Osteoblast (primary cell): ENCODE measurements at places on chromosomes 16 and 17. TPM values are rescaled to one million over a fixed set of nuclear protein-coding genes. Genes with fewer than 3 reads are reported as not detected.

DNA sequence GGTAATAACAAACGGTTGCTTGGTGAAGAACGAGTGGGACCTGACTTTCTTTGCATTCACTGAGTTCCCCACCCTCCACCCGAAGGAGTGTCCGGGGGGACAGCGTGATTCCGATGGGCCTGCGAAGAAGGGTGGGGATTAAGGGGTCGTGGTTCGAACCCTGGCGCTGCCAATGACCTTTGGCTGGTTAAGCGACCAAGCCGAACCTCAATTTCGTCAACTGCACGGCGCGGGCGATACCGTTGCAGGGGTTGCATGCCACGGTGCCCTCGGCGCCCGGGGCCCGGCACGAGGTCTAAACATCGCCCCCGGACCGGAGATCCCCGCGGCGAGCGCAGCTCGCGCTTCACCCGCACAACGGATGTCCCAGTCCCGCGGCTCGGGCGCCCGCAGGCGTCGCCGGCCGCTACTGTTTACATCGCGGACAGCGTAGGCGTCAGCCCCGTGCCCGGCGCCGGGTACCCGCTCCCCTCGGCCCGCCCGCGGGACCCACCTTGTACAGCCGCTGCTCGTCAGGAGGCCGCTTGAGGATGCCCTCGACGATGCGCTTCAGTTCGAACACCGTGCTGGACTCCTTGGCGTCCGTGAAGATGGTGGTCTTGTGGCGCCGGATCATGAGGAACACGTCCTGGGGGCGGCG lies 460 bp downstream of the ELOB start:
- H3K27ac ChIP-seq, result peak overlapping the region; percentile 36
- peak overlapping the region; percentile 98 for H3K4me3 ChIP-seq
- H3K4me1 ChIP-seq, result peaks cover 25% of the 10 kb centered on the region
- H3K27me3 ChIP-seq, result no peaks in the 10 kb centered on the region

- H3K4me1 ChIP-seq, result no peaks in the 10 kb centered on the region
- H3K27ac ChIP-seq, result peak overlapping the region; percentile 0
- DNase-seq, result no peak
- H3K36me3 ChIP-seq, result no peaks in the 10 kb centered on the region
Observed at GRCh38 chr17:35376245-35376644, 2.8 kb upstream of the SLFN11 start.

- H3K27ac ChIP-seq, result no peak overlapping the region
- no peaks in the 10 kb centered on the region for H3K4me1 ChIP-seq
- no peaks in the 10 kb centered on the region for H3K36me3 ChIP-seq
- no peaks in the 10 kb centered on the region for H3K27me3 ChIP-seq
Observed at GRCh38 chr16:24332582-24333090, 76.5 kb downstream of the CACNG3 start.

- no peak overlapping the region for H3K27ac ChIP-seq
- peak; percentile 87 for DNase-seq
- H3K27me3 ChIP-seq, result no peaks in the 10 kb centered on the region
- H3K4me1 ChIP-seq, result peaks cover 15% of the 10 kb centered on the region
Observed at GRCh38 chr16:81189100-81189664, 49.3 kb upstream of the BCO1 start.

The TMIGD1 gene
- not detected in 2 replicates for total RNA-seq

The SLC16A5 gene
- total RNA-seq, result 16.3 and 19.2 TPM in 2 replicates

The CA4 gene
- not detected in 2 replicates for total RNA-seq

The NUFIP2 gene
- 51.6 and 56.8 TPM in 2 replicates for total RNA-seq

The PLA2G10 gene
- not detected in 2 replicates for total RNA-seq

- H3K27me3 ChIP-seq, result no peaks in the 10 kb centered on the region
- peaks cover 5% of the 10 kb centered on the region for H3K36me3 ChIP-seq
- peak; percentile 86 for DNase-seq
Observed at GRCh38 chr17:78412403-78412802, 34.0 kb downstream of the PGS1 start.

GRCh38 chr16:30697264-30698138 lies 1.5 kb upstream of the SRCAP start:
- H3K27ac ChIP-seq, result peak overlapping the region; percentile 99
- peak; percentile 99 for DNase-seq
- H3K4me3 ChIP-seq, result peak overlapping the region; percentile 98
- H3K36me3 ChIP-seq, result peaks cover 14% of the 10 kb centered on the region
- H3K4me1 ChIP-seq, result peaks cover 16% of the 10 kb centered on the region
- H3K27me3 ChIP-seq, result no peaks in the 10 kb centered on the region

The CCDC144A gene
- 11.2 and 28.0 TPM in 2 replicates for total RNA-seq

The LCAT gene
- 6.9 and 8.8 TPM in 2 replicates for total RNA-seq

DNA sequence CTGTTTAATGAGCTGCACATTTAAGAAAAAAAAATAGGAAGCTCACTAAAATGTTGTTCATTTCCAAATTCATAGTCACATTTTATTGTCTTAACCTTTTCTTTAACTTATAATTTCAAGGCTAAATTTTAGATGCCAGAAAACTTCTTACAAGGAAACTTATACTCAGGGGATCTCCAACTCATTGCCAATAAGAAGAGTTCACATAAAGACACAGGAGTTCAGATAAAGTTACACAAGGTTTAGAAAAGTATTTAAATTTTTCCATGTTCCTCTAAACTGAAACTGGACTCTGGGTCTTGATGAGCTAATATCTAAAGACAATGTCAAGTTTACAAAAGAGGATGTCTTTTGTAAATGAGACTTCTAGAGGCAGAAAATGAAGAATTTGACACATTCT lies 190.7 kb upstream of the KCNJ16 start:
- no peak overlapping the region for H3K4me3 ChIP-seq
- H3K36me3 ChIP-seq, result no peaks in the 10 kb centered on the region

- H3K4me1 ChIP-seq, result no peaks in the 10 kb centered on the region
- no peak overlapping the region for H3K4me3 ChIP-seq
- H3K27me3 ChIP-seq, result peaks cover 80% of the 10 kb centered on the region
- no peaks in the 10 kb centered on the region for H3K36me3 ChIP-seq
- H3K27ac ChIP-seq, result no peak overlapping the region
- peak; percentile 22 for DNase-seq
Observed at GRCh38 chr17:47727704-47728036, 5.4 kb upstream of the TBX21 start.

DNA sequence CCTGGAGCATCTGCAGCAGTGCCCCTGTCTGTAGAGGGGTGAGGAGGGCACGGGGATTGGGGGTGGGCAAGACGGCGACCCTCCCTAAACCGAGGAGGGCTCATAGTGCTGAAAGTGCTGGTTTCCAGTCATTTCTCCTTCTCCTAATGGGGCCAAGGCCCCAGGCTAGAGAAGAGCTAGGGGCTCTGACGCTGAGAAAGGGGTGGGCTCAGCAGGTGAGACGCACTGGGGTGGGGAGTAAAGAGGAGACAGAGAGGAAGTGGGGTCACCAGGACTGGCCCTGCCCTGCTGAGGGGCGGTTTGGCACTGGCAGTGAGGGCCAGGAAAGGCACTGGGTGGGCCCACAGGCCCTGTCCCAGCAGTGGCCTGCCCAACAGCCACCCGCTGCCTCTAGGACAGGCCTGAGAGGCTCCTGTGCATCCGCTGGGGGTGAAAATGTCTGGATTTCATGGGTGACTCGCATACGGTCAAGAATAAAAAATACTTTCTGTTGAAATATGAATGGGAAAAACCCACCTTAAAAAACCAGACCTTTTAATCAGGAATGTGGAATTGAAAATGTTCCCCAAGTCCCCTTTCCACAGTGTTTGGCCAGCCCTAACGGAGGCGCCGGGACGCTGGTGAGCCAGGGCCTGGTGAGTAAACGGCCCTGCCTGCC lies 122.4 kb upstream of the SMURF2 start:
- H3K36me3 ChIP-seq, result peaks cover 7% of the 10 kb centered on the region
- H3K4me1 ChIP-seq, result peaks cover 5% of the 10 kb centered on the region
- H3K27me3 ChIP-seq, result peaks cover 16% of the 10 kb centered on the region
- H3K27ac ChIP-seq, result no peak overlapping the region
- H3K4me3 ChIP-seq, result no peak overlapping the region

DNA sequence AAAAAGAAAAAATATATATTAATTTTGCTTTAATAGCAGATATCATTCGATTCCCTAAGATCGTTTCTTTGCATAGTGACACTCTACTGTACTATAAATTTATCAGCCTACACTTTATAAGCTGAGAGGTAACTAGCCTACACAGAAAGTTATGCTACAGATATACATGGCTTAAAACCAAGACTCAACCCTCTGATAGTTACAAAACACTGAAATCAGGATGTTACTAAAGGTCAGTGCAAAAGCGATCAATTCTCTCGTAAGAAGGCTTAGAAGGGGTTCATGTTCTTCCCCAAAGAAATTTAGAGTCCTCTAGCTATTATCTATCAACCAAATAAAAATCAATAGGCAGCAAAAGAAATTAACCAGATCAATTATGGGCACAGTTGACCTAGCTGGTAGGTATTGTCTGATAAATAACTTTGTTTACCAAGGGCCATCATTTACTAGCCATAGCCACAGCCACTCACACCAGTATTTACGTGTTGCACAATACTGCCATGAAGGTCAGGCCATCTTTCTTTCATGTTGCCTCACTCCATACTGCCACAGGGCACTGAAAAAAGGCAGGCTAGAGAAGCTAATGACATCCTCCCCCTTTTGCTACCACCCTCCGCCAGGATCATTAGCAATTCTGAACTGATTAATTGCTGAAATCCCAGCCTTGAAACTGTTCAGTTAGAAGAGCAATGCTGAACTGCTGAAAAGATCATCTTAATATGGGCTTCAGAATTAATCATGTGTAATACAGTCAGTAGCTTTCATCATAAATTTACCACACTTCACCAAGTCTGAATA lies 43.7 kb downstream of the RND2 start:
- H3K27me3 ChIP-seq, result no peaks in the 10 kb centered on the region
- H3K4me3 ChIP-seq, result no peak overlapping the region
- DNase-seq, result no peak
- no peak overlapping the region for H3K27ac ChIP-seq

GRCh38 chr17:76176701-76177574 lies 35.9 kb upstream of the FOXJ1 start:
- H3K4me3 ChIP-seq, result no peak overlapping the region
- no peaks in the 10 kb centered on the region for H3K36me3 ChIP-seq
- no peaks in the 10 kb centered on the region for H3K27me3 ChIP-seq
- H3K27ac ChIP-seq, result no peak overlapping the region
- DNase-seq, result no peak
- H3K4me1 ChIP-seq, result peaks cover 1% of the 10 kb centered on the region

DNA sequence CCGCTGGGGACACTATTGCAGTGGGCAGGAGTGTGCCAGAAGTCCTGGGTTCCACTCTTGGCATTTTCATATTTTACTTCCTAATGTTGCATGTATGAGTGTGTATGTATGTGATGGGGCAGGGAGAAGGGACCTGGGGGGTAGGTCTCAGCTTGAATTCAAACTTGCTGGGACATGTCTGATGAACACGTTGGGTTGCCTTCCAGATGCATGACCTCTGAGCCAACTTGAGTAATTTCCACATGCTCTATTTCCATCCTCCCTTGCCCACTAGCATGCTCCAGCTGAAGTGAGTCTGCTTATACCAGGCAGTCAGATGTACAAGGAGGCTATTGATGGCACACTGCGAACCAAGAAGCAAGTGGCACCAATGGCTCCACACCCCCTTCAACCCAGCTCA lies 32.9 kb upstream of the SRSF1 start:
- no peaks in the 10 kb centered on the region for H3K4me1 ChIP-seq
- H3K27me3 ChIP-seq, result peaks cover 15% of the 10 kb centered on the region
- H3K36me3 ChIP-seq, result no peaks in the 10 kb centered on the region
- no peak overlapping the region for H3K4me3 ChIP-seq
- no peak for DNase-seq

DNA sequence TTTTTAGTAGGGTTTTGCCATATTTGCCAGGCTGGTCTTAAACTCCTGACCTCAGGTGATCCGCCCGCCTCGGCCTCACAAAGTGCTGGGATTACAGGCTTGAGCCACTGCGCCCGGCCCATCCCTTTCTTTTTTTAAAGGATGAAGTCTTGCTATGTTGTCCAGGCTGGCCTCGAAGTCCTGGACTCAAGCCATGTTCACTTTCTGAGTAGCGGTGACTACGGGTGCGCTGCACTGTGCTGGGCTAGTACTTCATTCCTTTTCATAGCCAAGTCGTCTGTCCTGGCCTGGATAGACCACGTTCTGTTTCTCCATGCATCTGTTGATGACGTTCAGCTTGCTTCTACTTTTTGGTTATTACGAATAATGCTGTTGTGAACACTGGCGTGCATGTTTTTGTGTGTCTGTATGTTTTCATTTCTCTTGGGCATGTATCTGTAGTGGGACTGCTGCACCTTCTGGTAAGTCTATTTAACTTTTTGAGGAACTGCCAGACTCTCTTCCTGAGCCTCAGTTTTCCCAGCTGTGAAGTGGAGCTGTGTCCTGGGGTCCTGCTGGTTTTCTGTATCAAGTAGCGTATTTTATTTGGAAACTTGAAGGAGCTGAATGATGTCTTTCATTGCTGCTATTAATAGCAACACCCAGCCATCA lies 40.0 kb upstream of the GSE1 start:
- peak overlapping the region; percentile 34 for H3K4me3 ChIP-seq
- peaks cover 30% of the 10 kb centered on the region for H3K4me1 ChIP-seq
- no peak for DNase-seq
- H3K27me3 ChIP-seq, result no peaks in the 10 kb centered on the region
- H3K27ac ChIP-seq, result peak overlapping the region; percentile 80

The SLC5A2 gene
- not detected in 2 replicates for total RNA-seq

The CES5A gene
- not detected in 2 replicates for total RNA-seq

The SDK2 gene
- total RNA-seq, result under 0.01 TPM in 2 replicates

GRCh38 chr17:76048025-76048605 lies 21.0 kb upstream of the EVPL start:
- DNase-seq, result no peak
- H3K4me3 ChIP-seq, result no peak overlapping the region
- H3K36me3 ChIP-seq, result peaks cover 79% of the 10 kb centered on the region
- peak overlapping the region; percentile 25 for H3K27ac ChIP-seq
